Stomach (tissue), 19 donors: ENCODE measurements at places on chromosomes 7 and 10. TPM values are rescaled to one million over a fixed set of nuclear protein-coding genes. Genes with fewer than 3 reads are reported as not detected.
A peak's percentile ranks its signal among the peaks of the same experiment; 100 is the strongest.

GRCh38 chr10:128694168-128694850, 568.1 kb upstream of the MKI67 start:
- DNase-seq = no peak

DNA sequence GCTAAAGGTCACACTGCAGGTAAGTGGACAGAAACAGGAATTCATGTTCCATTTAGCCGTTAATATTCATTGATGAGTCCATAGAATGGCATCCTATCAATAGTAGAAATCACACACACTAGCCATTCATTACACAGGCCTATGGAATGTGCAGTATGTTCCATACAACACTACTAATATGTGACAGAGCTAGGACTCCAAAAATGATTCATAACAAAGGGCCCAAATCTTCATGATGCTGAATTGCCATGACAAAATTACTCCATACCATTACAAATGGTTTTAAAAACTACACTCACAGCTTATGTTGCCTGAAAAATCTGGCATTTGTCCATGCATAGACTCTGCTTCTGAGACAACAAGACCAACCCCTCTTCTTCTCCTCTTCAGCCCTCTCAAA, 549.1 kb downstream of the XPNPEP1 start:
- DNase-seq = no peak

GRCh38 chr10:48896756-48897440, 42.7 kb downstream of the LRRC18 start:
- no peak for DNase-seq

DNA sequence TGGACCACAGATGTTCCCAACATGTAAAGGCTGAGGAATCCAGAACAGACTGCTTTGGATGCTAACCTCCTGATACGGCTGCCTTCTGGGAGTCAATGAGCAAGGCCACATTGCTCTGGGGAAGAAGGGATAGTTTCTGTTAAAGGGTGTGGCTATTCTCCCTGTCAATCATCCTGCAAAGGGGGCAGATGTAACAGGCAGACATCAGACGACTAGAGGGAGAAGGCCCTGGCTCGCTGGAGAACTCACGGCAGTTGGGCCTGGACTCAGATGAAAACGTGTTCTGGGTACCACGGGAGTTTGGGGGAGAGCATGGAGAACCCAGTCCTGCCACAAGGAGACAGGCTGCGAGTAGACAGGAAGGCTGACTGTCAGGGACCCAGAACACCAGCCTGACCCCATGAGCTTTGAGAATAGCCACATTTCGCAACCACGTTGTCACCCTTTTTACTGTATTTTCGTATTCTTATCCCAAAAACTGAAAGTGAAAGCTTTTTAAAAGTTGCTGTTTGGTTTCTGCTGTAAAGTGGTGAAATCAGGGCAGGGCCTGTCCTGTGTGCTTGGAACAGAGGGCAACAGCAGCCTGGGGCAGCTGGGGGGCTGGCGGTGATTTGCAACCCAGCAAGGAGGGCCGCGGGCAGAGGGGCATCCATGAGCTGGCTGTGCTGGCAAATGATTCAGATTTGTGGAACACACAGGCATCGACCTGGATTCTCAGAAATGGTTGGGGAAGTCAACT, 95.3 kb downstream of the MYOF start:
- DNase-seq = peak; percentile 21

DNA sequence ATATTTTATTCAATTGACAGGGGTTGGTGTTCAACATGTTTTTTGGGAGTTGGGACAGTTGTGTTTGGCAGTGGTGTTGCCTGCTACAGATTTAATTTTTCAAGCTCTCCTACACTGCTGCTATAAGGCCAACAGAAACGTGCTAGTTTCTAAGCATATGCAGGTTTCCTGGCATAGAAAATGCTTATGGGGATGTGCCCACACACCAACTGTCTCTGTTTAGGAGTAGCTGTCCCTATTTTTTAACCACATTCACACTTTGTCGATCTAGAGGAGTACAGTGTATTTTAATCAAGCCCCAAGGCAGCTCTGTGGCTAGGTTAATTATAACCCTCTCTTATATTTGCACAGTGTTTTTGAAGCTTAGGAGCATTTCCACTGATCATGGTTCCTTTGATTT, 28.6 kb downstream of the TMEM178B start:
- no peak for DNase-seq

Gene LRWD1
- total RNA-seq = 238 TPM

Gene HOXA7
- 1.1 TPM for total RNA-seq

Gene IDI2
- total RNA-seq = not detected

- no peak for DNase-seq
Measured at GRCh38 chr7:2661602-2662272, 26.3 kb upstream of the AMZ1 start.

- DNase-seq = peak; percentile 11
Measured at GRCh38 chr10:86068231-86069054, 298.2 kb downstream of the GRID1 start.

DNA sequence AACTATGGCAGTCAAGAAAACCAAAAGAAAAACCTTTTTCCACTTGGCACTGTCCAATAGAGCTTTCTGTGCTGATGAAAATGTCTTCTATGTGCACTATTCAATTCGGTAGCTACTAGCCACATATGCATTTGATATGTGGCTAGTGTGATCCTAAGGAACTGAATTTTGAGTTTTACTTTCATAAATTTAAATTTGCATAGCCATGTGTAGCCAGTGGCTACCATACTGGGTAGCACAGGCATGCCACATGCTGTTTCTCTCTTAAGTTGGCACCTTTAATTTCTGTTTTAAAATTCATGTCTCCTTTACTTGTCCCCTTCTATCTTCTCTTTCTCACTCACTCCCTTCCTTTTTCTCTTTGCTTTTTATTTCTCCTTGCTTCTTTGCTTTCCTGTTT, 455.7 kb downstream of the AUTS2 start:
- DNase-seq = no peak

GRCh38 chr10:19921300-19922140, 105.3 kb downstream of the PLXDC2 start:
- no peak for DNase-seq

- no peak for DNase-seq
Measured at GRCh38 chr7:24440892-24441291, 132.4 kb upstream of the PALS2 start.

DNA sequence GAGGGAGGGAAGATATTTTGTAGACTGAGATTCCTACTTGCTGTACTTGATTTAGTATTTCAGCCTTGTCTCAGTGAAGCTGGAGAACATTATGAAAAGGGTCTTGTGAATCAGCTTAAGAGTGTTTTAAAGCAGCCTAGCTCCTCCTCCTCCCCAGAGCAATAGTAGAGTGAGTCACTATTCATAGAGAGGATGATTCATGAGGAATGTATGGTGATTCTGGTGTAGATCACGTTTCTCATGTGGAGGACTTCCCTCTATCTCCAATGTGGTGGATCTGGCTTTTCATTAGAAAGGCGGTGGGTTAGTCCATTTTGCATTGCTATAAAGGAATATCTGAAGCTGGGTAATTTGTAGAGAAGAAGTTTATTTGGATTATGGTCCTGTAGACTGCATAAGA, 340.1 kb upstream of the CHRM2 start:
- DNase-seq = peak; percentile 11

DNA sequence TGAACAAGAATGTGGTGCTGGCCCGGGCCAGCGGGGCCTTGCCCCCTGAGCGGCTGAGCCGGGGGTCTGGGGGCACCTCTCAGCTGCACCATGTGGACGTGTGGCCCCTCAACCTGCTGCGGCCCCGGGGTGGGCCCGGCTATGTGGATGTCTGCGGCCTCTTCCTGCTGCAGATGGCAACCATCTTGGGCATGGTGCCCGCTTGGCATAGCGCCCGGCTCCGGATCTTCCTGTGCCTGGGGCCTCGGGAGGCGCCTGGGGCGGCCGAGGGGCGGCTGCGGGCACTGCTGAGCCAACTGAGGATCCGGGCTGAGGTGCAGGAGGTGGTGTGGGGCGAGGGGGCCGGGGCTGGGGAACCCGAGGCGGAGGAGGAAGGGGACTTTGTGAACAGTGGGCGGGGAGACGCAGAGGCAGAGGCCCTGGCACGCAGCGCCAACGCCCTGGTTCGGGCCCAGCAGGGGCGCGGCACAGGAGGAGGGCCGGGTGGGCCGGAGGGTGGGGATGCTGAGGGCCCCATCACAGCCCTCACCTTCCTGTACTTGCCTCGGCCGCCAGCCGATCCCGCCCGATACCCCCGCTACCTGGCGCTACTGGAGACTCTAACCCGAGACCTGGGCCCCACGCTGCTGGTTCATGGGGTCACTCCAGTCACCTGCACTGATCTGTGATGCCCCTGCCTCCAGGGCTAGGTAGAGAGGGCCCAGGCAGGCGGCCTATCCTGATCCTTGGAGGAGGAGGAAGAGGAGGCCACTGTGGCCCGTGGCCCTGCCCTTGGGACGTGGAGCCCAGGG, 1.1 kb upstream of the TRIP6 start:
- peak; percentile 91 for DNase-seq

DNA sequence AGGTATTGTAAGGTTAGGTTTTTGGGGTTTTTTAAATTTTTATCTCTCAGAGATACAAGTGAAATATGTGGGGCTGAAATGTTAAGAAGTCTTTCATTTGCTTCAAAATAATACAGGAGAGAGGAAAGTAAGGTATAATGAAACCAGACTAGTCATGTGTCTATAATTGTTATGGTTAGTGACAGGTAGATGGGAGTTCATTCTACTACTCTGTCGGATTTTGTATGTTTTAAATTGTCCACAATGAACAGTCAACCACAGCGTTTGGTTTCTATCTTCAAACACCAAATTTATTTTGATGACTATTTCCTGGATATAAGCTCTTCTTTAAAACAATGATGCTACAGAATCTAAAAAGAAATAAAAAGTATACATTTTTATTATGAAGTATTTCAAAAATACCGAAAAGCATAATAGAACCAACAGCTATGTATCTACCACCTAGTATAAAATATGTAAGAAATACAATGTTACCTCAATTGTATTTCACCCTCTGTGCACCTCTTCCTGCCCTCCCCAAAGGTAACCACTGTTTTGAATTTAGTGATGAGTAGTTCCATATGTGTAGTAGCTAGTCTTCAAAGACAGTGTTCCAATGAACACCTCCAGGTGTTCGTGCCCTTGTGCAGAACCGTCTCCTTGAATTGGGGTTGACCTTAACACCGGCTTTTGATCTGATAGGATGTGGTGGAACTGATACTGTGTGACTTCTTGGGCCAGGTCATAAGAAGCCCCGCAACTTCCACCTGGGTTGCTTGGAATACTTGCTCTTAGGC, 74.8 kb upstream of the CDK1 start:
- DNase-seq = no peak

DNA sequence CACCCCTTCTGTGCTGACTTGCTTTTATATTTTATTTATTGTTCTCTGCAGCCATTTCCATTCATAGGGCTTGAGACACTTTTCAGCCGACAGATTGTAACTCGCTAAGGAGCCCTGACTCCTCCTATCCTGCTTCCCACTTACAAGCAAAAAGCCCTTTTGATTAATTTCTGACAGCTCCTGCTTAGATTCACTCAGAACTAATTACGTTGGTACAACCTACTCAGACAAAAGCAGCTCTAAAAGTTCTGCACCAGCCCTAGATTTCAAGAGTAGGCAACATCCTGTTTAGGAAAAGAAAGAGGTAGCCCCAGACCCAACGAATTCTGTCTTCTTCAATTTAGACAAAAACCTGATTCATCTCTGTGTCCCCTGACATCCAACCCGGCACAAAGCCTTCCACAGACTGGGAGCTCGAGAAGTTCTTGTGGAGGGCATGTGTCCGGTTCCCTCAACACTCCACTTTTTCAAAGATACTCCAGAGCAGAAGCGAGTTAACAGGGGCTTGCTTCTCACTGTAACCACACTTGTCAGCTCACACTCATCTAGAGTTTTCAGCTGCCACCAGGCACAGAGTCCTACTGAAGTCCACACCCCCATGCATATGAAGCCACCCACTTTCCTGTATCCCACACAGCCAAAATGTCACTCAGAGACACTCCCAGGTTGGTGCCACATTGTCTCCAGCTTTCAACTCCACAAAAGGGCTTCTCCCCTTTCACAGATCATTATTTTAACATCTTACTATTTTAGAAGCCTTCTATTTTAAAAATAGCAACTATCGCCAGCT, 113.6 kb upstream of the NFE2L3 start:
- DNase-seq = no peak

GRCh38 chr10:130807721-130808120, 503.8 kb downstream of the TCERG1L start:
- DNase-seq = no peak

Gene ZNF804B
- total RNA-seq = not detected

Gene ZNF853
- 3.8 TPM for total RNA-seq

- no peak for DNase-seq
Measured at GRCh38 chr7:37924491-37925041, 4.1 kb downstream of the EPDR1 start.

- no peak for DNase-seq
Measured at GRCh38 chr10:132984801-132985545, 42.6 kb upstream of the CFAP46 start.

GRCh38 chr10:119801176-119801575, 71.5 kb downstream of the MCMBP start:
- DNase-seq = no peak

GRCh38 chr10:124557167-124557566, 95.5 kb downstream of the LHPP start:
- DNase-seq = no peak

Gene ACSM6
- total RNA-seq = not detected

DNA sequence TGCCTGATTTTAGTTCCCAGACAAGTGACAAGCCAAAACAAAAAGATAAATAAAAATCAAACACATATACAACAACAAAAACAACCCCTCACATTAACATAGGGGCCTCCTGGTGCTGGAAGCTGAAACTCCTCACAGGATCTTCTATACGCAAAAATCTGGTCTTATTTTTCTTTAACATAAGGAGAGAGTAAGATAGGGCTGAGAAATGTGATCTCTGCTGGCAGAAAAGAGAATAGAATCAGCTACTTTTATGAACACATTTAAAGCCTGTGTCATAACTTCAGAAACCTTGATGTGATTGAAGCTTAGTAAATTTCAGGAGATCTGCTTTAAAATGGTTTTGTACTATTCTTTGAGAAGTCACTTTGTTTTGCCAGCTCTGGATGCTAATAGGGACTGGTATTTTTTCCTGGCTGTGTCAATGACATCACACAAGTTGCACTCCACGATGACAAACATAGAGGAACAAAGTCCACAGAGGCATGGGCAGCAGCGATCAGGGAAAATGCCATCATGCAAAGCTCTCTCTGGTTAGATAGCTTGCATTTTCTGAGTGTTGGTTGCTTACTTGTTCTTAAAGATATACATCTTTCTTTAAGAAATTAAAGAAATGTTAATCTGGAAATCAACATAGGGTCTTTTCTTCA, 176.6 kb upstream of the SP4 start:
- DNase-seq = peak; percentile 74

Gene ZNF746
- 42.9 TPM for total RNA-seq

GRCh38 chr7:142612237-142612881, 136.9 kb upstream of the PRSS1 start:
- DNase-seq = no peak

- DNase-seq = peak; percentile 70
Measured at GRCh38 chr10:112140110-112140970, 43.2 kb downstream of the GPAM start.
